T-helper 1 cell (primary cell): ENCODE measurements at places on chromosomes 16 and 17.

DNA sequence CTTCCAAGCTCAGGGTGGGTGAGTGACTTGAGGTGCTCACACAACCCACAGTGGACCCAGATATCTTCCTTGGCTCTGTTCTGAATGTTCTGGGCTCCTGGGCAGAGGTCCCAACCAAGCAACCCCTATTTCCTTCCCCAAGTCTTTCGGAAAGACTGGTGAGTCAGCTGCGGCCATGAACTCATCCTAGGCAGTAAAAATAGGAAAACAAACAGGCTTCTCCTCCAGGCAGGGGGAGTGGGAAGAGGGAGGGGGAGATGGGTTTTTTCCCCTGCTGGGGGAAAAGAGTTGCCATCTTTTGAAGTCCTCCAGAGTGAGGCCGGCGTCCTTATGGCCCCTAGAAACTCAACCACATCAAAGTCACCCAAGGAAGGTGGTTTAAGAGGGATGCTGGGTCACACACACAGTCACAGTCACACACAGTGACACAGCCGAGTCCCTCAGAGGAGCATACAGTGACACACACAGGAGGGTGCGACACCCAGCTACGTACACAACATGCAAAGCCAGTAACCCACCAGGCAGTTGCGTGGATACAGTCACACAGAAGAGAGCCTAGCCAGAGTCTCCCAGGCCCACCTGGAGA lies 16.0 kb upstream of the DLX4 start:
- DNase-seq: no peak

GRCh38 chr16:32116080-32116479 lies 137.0 kb upstream of the TP53TG3D start:
- no peak for DNase-seq

- DNase-seq: peak; percentile 31
These were observed 16.6 kb upstream of the ERN1 start for GRCh38 chr17:64146418-64147109.

GRCh38 chr16:14608604-14609003 lies 21.5 kb downstream of the PARN start:
- DNase-seq: no peak

- peak; percentile 60 for DNase-seq
These were observed 2.8 kb downstream of the KDM6B start for GRCh38 chr17:7836596-7837407.

GRCh38 chr16:11877374-11877773 lies 26.0 kb upstream of the RSL1D1 start:
- no peak for DNase-seq
